ENCODE measurements at places on chromosomes 11 and 22.
A peak's percentile ranks its signal among the peaks of the same experiment; 100 is the strongest.

DNA sequence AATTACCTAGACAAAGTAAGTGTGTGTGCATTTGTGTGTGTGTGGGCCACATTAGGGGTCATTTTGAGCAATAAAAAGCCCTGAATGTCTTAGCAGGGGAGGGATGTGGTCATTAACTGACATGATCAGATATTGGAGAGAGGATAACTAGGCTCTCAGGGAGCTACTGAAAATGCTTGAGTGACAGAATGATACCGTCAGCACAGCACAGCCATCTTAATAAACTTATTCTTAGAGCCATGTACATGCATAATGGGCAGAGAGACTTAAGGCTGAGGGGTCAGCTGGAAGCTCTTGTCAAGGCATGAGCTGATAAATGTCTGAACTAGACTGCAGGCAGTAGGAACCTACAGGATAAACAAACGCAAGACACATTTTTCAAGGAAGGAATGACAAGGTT lies 239.1 kb upstream of the NCAM1 start:
- no peak for DNase-seq

DNA sequence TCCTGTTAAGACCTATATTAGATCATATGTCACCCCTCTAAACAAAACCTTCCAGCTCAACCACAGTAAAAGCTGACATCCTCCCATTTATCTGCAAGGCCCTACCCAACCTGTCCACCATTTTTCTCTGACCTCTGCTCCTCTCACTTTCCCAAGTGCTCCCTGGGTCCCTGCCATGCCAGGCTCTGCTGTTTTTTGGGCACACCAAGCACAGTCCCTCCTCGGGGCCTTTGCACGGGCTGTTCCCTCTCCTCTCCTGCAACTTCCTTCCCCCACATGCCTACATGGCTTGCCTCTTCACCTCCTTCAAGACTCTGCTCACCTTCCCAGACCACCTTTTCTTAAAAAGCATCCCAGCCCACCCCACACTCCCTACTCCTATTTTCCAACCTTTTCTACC lies 9.8 kb downstream of the TST start:
- no peak for DNase-seq

- DNase-seq = no peak
Observed at GRCh38 chr11:19735157-19735908, 22.7 kb downstream of the NAV2 start.

DNA sequence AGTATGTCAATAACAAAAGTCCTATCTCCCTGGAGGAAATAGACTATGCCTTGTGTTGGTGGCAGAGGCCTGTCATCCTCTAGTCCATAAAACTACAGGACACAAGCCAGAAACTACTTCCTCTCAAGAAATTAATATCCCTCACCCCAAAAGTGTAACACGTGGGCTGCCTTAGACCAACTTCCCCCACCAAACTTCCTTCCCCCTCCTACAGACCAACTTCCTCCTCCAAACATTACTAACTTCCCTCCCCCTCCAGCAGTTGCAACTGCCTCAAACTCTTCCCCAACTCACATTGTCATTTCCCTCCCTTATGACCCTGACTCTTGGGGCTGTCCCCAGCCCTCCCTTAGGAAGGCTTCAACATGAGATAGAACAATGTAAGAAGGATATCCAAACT lies 6.3 kb downstream of the OR52K2 start:
- DNase-seq = no peak

- DNase-seq = no peak
Observed at GRCh38 chr11:92347454-92347853, 122.8 kb downstream of the FAT3 start.

GRCh38 chr11:84345597-84345996 lies 1059.4 kb upstream of the CCDC90B start:
- no peak for DNase-seq

- DNase-seq = no peak
Observed at GRCh38 chr22:49466878-49467595, 360.6 kb downstream of the BRD1 start.

- DNase-seq = no peak
Observed at GRCh38 chr11:118232659-118233058, 7.8 kb upstream of the JAML start.

DNA sequence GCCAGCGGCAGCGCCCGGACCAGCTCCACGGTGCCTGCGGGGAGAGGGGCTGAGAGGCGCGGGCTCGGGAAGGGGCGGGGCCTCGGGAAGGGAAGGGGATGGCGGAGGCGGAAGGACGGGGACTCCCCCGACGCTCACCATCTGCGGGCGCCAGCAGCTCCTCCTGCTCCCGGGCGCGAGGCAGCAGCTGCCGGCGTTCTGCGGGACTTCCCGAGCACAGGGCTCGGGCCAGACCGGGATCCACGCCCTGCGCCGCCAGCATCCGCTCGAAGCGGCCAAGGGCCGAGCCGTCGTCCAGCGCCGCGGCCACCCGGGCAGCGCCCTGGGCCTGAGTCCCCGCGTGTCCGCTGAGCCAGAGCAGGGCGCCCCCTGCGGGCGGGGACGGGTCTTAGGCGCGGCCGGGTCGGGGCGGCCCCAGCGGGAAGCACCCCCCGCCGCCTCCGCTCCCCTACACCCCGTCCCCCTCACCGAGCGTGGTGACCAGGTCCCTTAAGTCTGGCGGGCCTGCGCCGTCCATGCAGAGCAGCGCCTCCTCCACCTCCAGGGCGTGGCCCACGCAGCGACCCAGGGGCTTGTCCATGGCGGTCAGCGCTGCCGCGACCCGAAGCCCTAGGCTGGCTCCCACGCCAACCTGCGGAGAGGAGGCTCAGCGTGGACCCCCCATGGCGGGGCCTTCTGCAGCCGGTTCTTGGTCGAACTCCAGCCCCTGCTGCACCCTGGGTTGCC lies 873 bp upstream of the SCO2 start:
- DNase-seq = no peak

- DNase-seq = no peak
Observed at GRCh38 chr11:96338910-96339705, 3.9 kb downstream of the MAML2 start.

GRCh38 chr11:92623055-92623454 lies 346.4 kb upstream of the MTNR1B start:
- DNase-seq = no peak

DNA sequence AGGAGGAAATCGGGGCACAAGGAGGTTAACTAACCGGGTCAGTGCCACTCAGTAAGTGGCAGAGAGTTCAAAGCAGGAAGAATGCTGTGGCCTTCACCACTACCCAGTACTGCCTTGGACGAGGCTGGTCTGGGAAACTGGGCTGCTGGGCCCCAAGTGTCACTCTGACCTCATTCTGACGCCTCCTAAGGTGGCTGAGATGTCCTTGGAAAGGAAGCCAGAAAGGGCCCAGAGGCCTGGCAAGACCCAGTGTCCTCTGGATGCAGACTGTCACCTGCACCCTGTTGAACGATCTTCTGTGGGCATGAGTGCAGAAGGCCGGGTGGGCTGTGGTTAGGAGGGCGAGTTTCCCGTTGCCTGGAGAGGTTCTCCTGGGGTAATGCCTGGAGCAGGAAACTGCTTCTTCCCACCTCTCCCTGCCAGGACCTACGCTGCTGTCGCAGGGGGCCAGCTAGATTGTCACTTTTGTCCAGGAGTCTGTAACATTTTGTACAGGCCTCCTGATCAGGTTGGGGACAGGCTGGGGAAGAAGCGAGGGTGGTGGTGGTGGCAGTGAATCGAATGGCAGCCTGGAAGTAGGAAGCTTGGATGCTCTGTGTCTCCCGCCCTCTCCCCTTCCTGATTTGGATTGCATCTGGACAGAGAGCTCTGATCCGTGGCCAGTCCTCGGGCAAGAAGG lies 105.1 kb downstream of the ST3GAL4 start:
- DNase-seq = no peak

DNA sequence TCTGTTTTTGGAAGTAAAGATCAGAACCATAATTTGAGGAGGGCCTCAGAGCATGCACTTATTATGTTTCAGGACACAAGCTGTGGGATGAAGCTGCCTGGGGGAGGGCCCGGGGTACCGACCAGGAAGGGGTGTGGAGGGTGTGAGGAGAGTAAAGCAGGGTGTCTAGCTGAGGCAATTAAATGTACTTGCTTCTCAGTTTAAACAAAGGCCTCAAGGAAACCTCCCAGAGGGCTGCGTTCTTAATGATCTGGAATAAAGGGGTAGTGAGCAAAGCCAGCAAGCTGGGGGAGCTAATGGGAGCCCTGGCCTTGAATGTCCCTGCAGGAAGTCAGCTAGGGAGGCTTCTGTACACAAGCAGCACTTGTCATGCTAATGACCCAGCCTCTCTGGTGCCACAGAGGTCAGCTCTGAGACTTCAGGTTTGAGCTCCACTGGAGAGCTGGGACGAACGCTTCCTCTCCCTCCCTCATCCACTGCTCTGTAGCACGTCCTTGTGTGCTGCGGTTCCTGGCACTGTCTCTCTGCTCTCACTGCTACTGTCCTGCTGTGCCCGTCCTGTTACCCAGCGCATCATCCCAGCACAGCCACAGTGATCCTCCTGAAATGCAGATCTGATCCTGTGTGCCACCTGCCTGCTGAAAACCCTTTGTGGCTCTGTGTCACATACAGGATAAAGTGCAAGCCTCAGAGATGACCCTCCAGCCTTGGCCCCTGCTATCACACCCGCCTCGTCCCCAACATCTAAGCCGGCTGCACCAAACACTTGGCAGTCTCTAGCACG lies 159.7 kb downstream of the DBX1 start:
- DNase-seq = no peak

GRCh38 chr11:75428281-75428724 lies 4.7 kb downstream of the KLHL35 start:
- DNase-seq = peak; percentile 11

GRCh38 chr11:78156127-78156844 lies 16.9 kb upstream of the ALG8 start:
- no peak for DNase-seq

DNA sequence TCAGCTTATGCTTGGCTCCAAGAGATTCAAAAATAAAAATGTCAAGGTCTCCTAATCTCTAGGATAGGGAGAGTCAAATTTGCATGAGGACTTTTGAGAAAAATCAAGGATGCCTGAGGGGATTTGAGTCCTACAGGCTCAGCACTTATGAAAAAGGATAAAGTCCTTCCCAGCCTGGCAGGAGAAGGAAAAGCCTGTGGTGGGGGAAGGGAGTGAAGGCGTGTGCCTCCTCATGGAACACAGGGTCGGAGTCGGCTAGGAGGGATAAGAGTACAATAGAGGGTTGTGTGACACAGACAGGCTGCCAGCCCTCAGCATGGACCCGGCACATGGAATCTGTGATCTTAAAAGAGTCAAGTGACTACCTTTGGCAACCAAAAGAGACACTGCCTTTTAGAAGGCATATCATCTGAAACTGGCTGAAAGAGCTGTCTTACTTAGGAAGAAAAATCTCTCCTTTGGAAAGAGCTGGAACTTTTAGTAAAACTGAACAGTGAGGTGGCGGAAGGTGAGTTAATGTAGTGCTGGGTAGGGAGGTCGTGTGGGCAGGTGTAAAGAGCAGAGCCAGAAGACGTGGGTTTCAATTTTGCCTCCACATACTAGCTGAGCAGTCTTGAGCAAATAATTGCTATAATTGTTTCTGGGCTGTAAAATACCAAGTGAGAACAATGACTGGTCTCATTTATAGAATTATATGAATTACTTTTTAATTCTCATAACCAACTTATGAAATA lies 58.8 kb upstream of the RDX start:
- DNase-seq = no peak

DNA sequence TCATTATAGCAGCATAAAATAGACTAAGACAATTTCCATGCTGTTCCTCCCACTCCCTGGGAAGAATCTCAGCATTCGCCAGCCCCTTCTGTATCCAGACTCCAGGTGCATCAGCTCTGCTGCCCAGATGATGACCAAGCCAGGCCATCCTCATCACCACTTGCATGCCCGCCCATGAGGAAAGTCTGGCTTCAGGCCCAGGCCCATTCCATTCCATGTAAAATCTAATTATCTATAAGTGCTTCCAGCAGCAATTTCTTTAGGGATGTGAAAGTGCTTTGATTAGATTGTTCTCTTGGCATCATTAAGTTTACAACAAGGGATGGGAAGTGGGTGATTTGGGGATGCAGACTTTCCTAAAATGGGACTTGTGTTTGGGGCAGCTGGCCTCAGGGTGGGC lies 100.3 kb downstream of the INSC start:
- DNase-seq = no peak

- DNase-seq = no peak
Observed at GRCh38 chr11:67262731-67263675, 3.3 kb upstream of the GRK2 start.

DNA sequence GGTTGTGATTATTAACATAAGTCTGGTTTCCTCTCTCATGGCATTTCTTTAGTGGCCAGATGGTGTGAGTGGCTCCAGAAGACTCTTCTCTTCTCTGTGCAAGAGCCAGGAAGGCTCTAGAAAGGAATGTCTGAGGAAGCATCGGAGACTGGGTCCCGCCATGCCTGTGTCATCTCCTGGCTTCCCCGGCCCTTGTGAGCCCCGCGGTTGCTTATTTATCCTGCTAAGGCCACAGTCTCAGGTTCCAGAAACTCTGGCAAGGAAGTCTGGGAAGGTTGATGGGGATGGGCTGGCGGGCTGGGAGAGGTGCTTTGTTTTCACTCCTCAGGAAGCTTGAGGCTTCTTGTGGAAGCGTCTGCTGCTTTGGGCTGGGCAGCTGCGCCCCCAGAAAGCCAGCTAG lies 18.9 kb downstream of the BCR start:
- no peak for DNase-seq

DNA sequence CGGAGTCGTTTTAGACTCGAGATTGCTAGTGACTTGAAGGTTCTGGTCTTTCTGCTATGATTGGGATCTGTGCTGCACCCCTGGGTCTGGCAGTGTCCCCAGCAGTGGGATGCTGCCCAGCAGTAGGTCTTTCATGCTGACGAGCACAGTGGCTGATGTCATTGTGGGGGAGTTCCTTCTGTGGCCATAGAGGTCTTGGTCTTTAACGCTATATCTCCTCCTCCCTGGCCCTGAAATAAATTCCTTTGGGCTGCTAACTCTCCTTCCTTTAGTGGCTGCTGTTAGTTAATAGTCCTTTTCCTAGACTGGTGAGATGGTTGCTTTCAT lies 136.3 kb downstream of the TEAD1 start:
- DNase-seq = no peak

DNA sequence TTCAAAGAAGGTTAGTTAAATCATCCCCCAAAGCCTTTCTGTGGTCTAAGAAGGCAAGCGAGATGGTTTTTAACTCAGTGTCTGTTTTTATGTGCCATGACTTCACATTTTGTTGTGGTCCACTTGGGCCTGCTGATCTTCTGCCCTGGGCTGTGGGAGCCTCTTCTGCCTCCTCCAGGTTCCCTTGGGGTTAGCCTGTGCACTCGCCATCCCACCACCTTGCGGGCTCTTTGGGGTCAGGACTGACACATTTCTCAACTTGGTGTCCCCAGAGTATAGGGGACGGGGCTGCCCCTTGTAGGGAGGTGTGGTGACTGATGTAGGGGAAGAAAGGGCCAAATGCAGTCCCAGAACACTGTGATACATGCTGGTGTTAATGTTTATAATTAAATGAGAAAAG lies 207.0 kb downstream of the TBC1D22A start:
- DNase-seq = no peak

GRCh38 chr22:36765131-36765942 lies 10.6 kb downstream of the IFT27 start:
- no peak for DNase-seq

GRCh38 chr11:65440831-65441499 lies 18.4 kb downstream of the NEAT1 start:
- no peak for DNase-seq
